Osteoblast (primary cell): ENCODE measurements at places on chromosomes 2 and 18.
A peak's percentile ranks its signal among the peaks of the same experiment; 100 is the strongest.

GRCh38 chr18:47726550-47726949 is 203.9 kb downstream of the SMAD2 start:
- DNase-seq, result no peak

DNA sequence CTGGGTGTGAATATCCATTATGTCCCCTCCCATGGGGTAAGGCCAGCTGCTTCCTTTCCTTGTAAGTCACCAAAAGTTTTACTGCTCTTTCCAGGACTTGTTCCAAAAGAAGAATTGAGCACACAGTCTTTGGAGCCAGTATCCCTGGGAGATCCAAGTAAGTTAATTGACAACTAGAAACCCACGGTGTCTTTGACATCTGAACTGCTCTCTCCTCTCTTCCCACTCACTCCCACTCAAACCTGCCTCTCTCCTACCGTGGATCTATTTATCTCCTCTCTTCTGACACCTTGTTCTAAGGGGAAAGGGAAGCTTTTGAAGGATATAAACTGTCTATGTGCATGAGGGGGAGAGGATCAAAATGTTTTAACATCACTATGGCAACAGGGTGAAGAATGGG is 86.7 kb downstream of the VIT start:
- no peak for DNase-seq

DNA sequence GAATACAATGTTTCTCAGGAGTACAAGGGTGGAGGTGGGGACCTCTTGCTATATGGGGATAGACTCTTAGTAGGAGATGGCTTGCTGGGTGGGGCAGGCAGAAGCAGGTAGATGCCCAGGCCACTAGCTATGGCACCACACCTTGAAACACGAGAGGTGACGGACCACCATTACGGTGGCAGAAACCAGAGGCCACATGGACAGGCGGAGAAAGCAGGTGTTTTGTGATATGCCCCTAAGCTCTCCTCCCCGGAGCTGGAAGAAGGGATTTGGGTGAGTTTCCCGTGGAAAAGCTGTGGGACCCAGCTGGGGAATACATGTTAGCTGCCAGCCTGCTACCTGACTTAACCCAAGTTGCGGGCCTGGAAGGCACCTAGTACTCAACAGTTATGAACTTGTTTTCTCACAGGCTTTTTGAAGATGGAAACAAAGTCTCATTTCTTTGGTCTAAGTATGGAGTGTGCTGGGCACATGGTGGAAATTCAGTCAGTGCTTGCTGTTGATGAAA is 16.7 kb downstream of the PLA2R1 start:
- DNase-seq, result no peak

GRCh38 chr2:79387431-79387830 is 125.4 kb upstream of the CTNNA2 start:
- no peak for DNase-seq

DNA sequence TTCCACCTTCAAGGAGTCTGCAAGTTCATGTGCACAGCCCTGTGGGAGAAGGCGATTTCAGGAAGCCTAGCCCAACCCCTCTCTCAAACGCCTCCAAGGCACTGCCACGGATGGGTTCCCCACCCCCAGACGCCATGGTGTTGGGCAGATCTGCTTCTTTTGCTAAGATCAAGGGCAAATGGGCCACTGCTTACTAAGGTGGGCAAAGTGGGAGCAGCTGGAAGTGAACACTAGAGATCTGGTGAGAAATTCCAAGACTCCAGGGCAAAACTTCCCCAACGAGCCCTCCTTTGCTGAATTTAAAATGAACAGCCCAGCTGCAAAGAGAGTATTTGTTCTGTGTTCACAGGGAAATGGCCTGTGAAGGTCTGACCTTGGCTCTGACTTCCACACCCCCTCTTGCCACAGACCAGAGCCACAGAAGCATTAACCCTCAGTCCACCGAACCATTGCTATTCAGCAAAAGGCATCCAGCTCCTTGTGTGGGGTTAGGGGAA is 45.1 kb upstream of the ZBTB7C start:
- no peak for DNase-seq

DNA sequence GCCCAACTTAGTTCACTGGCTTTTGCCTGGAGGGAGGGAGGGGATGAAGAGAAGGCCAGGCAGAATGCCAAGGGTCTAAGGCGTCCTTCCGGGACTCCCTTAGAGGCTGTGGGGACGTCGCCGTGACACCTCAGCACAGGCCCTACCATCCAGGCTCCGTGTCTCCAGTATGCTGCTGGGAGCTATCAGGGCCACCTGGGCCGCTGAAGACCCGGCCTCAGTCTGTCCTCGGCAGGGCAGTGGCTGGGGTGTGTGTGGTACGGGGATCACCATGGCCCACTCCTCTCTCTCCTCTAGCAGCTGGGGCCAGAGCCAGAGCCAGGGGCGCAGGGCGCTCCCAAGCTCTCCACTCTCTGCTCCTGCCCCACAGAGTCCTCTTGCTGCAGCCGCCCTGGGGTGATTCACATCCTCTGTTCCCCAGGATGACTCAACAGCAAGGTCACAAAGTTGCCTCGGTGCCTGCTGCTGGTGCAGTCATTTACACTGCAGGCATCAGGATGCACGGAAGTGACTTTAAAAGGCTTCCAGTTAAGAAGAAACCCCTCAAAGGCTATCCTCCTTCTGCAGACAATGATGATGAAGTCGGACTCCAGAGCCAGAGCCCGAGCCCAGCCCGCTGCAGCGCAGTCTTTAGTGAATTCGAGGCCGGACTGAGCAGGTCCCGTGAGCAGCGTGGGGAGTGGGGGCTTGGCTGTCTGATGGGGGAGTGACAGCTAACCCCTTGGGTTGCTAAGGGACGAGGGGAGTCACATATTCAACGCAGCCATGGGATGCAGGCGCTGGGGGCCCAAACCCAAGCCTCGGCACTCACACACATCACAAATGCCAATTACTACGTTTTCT is 31.9 kb downstream of the SNORC start:
- peak; percentile 100 for DNase-seq

DNA sequence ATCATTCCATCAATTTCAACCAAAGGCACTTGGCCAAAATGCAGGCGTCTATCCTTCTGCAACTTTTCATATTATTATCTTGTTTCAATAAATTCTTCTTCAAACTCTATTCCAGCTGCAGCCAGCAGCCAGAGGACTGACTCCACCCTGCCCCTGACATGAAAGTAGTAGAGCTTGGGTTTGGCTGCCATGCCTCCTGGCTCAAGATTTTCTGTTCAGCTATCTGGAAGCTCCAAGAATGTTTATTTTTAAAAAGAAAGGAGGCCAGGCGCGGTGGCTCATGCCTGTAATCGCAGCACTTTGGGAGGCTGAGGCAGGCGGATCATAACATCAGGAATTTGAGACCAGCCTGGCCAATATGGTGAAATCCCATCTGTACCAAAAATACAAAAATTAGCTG is 4.9 kb downstream of the DNAH7 start:
- no peak for DNase-seq

GRCh38 chr18:56269958-56270357 is 368.4 kb downstream of the TXNL1 start:
- DNase-seq, result no peak

- DNase-seq, result peak; percentile 29
Measured at GRCh38 chr18:68839701-68840100, 41.8 kb downstream of the CCDC102B start.

GRCh38 chr2:102832789-102833188 is 71.0 kb downstream of the TMEM182 start:
- no peak for DNase-seq

- DNase-seq, result no peak
Measured at GRCh38 chr18:36461551-36461987, 164.1 kb downstream of the FHOD3 start.

GRCh38 chr2:218418717-218419458 is at the start of gene VIL1:
Gene VIL1, plus strand, starts transcription at chr2:218419123. Its CDS starts 4,656 bp downstream, at chr2:218423779.
- DNase-seq, result peak; percentile 11

DNA sequence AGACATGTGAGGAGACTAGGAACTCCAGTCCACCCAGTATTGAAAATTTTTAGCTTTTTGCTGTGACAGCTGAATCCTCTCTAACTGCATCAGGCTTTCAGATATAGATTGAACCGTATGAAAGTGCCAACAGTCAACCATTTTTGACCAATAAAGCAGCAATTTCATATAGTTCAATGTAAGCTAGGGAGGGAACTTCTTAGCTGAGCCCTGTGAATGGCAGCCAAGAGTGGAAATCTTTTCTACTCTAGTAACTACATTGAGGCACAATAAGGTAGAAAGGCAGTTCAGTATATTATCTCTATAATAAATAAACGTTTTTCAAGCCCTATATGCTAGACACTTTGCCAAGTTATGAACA is 96.3 kb upstream of the TANK start:
- DNase-seq, result peak; percentile 13

- DNase-seq, result no peak
Measured at GRCh38 chr2:134324430-134324829, 70.6 kb downstream of the MGAT5 start.

DNA sequence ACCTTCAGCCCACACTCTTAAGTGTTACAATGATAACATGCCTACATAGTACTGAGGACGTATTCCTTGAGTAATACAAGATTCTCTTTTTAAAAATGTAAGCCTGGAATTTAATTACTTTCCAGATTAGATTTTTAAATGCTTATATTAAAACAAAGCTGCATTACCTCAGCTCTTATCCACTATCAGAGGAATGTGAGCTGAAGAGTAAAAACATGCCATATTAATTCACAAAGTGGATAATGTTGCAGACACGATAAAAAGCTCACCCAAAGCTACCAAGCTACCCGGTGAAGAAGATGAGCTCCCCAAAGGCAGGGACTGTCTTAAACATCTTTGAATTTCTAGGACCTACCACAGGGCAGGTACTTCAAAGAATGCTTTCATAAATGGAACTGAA is 107.8 kb downstream of the NOL10 start:
- no peak for DNase-seq

- DNase-seq, result no peak
Measured at GRCh38 chr2:39715822-39716221, 50.1 kb downstream of the TMEM178A start.

GRCh38 chr2:219172231-219173154 is 2.7 kb upstream of the SLC23A3 start:
- no peak for DNase-seq

DNA sequence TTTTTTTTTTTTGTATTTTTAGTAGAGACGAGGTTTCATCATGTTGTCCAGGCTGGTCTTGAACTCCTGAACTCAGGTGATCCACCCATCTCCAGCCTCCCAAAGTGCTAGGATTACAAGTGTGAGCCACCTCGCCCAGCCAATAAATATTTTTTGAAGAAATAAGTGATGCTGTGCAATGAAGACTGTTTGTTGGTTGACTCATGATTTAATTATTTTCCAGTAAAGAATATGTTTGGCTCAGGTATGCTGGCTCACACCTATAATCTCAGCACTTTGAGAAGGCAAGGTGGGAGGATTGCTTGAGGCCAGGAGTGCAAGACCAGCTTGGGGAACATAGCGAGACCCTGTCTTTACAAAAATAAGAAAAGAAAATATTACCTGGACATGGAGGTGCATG is 41.8 kb upstream of the LPIN2 start:
- DNase-seq, result no peak

DNA sequence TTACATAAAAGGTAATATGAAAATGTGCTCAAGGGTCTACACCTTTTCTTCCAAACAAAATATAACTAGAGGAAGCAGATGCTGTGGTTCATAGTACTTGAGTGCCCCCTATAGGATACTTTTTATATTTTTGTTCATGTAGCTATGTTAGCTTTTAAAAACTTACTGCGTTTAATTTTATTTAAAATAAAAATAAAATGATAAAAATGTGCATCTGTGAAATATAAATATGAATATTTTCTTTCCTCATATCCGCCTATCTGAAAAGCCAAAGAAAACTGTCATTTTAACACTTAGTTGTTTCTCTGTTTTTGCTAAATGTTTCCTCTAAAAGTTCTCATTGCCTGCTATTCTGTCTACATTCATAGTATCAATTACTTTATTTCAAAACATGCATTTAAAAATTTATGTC is 9.6 kb upstream of the LRP1B start:
- DNase-seq, result no peak

DNA sequence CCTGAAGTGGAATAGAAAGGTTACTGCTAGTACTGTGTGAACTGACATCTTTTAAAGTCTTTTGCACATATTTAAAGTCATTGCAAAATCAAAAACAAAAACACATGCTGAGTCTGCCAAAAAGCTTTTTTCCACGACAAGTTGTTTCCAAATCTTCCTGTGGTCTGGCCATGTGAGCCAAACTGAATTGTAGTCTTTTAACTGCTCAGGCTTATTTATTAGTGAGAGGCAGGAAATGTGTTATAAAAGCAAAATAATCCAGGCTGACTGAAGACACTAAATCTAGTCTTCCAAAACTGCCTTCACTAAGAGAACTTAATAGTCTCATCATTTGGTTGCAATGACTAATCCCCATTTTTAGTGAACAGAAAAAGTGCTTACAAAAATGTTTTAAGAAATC is 2.3 kb downstream of the KRCC1 start:
- peak; percentile 75 for DNase-seq

GRCh38 chr18:46293742-46294181 is 189.6 kb downstream of the HAUS1 start:
- no peak for DNase-seq

- peak; percentile 89 for DNase-seq
Measured at GRCh38 chr2:234308813-234309195, 188.1 kb downstream of the ARL4C start.

DNA sequence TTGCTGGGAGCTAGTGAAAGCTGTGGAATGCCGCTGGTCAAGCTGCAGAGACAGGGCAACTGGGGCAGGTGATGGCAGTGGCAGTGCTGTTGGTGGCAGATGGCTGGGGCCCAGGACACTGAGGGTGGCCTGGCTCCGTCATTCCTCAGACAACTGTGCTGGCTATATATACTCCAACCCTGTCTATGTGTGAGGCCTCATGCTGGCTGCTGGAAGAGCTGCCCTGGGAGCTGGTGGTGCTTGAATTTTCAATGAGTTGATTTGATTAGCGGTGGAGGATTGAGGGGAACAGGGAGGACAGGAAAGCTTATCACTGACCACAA is 66.5 kb upstream of the TMEM200C start:
- DNase-seq, result no peak

DNA sequence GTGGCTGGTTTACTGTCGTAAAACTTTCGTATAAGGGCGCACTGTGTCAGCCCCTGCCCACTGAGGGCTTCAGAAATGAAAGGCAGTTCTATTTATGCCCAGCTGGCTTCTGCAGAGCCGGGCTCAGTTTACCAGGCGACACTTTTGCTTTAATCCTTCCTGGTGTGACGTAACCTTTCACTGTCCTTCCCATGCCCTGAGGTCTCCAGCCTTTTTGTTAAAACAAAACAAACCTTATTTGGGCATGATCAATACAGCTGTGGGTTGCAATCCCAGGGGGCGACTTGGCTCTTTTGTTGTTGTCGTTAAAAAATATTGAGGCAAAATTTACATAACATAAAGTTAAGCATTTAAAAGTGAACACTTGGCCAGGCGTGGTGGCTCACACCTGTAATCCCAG is 85.3 kb downstream of the AGAP1 start:
- DNase-seq, result no peak

DNA sequence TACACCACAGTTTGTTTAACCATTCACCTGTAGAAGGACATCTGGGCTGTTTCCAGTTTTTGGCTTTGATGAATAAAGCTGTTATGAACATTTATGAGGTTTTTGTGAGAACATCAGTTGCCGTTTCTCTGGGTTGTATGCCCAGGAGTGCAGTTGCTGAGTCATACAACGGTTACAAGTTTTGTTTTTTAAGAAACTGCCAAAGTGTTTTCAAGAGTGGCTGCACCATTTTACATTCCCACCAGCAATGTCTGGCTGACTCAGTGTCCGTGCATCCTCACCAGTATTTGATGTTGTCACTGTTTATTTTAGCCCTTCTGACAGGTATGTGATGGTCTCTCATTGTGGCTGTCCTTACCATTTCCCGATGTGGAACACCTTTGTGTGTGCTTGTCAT is 48.0 kb upstream of the GPR17 start:
- DNase-seq, result peak; percentile 85

- no peak for DNase-seq
Measured at GRCh38 chr2:32780961-32781360, 153.1 kb downstream of the TTC27 start.

GRCh38 chr18:60024857-60025256 is 125.1 kb downstream of the PMAIP1 start:
- DNase-seq, result no peak
